Esophagus mucosa (tissue), 1 donor: ENCODE measurements at places on chromosomes 7 and 10. TPM values are rescaled to one million over a fixed set of nuclear protein-coding genes. Genes with fewer than 3 reads are reported as not detected.

DNA sequence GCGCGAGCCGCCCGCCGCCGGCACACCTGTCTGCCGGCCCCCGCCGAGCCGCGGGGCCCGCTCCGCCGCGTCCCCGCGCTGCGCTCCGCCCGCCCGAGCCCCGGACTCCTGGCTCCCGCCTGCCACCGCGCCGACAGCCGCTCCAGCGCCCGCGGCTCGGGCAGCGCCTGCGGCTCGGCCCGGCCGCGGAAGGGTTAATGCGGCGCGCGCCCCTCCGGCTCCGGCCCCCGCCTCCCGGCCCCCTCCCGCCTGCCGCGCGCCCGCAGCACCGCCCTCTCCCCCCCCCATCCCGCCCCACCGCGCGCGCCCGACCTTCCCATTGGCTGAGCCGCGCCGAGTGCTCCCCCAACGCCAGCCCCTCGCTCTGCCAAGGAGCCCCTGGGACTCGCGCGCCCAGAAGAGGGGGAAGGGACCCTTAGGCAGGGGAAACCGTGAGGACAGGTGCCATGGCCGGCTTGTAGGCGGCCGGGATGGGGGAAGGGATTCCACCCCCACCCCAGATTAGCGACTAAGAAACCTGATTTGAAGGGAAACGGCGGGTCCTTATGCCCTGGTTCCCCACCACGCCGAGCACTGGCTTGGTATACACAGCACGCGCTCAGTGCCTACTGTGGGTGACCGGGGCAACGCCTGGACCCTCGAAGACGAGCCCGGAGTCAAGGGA is at the start of gene KCNH2:
TSS of gene KCNH2 (minus strand) at position 196 of the 664 bp plus-strand sequence. CDS start 408 bp downstream, outside the sequence.
- no peak for ATAC-seq

- ATAC-seq: no peak
Observed at GRCh38 chr7:84291756-84292155, 97.2 kb upstream of the SEMA3A start.

- ATAC-seq: no peak
Observed at GRCh38 chr7:28709748-28710147, 248.4 kb downstream of the TRIL start.

- ATAC-seq: no peak
Observed at GRCh38 chr7:80279760-80280159, 145.1 kb downstream of the GNAI1 start.

The CABCOCO1 gene
- total RNA-seq: not detected

The HABP2 gene
- total RNA-seq: 0.04 TPM

- ATAC-seq: no peak
Observed at GRCh38 chr7:36726806-36727503, 2.7 kb upstream of the AOAH start.

DNA sequence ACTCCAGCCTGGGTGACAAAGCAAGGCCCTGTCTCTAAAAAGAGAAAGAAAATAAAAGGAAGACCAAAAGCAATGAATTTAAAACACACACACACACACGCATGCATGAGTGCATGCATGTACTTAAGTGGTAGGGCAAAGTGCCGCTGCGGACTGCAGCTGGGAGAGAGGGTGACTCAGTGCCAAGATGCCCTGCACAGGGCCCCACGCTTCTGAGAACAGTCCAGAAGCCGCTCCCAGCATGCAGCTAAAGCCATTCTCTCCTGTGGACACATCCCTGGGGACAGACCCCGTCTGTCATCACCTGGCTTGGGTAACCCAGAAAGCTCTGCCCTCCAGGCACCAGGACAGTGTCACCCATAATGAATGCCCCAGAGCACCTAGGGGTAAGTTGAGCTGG is 61.0 kb upstream of the MYL10 start:
- ATAC-seq: no peak

- no peak for ATAC-seq
Observed at GRCh38 chr7:100200693-100201092, 19.1 kb upstream of the PVRIG start.

The C1QL3 gene
- total RNA-seq: not detected

GRCh38 chr10:71014021-71014805 is 125.8 kb upstream of the PCBD1 start:
- no peak for ATAC-seq

DNA sequence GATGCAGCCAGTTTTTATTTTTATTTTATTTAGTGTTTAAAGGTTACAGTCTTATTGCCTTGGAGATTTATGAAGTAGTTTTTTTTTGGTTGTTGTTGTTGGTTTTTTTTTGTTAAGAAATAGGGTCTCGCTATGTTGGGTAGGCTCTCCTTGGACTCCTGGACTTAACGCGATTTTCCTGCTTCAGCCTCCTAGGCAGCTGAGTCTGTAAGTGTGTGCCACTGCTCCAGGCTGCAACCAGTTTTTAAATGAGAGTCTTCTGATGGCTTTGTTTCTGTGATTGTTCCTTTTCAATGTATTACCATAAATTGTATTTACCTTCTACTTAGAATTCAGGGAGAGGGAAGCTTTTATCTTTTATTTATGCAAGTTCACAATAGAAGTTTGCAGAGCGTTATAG is 62.8 kb downstream of the BICC1 start:
- ATAC-seq: no peak

- no peak for ATAC-seq
Observed at GRCh38 chr10:36280890-36281499, 638.9 kb upstream of the FZD8 start.

DNA sequence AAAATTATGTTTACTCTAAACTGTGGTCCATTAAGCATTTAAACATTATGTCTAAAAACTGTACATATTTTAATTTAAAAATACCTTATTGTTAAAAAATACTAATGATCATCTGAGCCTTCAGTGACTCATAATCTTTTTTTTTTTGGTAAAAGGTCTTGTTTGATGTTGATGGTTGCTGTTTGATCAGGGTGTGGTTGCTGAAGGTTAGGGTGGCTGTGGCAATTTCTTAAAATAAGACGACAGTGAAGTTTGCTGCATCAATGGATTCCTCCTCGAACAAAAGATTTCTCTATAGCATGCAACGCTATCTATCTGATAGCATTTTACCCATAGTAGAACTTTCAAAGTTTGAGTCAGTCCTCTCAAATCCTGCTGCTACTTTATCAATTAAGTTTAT is 180.0 kb upstream of the AHR start:
- no peak for ATAC-seq

- no peak for ATAC-seq
Observed at GRCh38 chr10:114824391-114824790, 2.8 kb downstream of the FHIP2A start.

The MUC12 gene
- 0.16 TPM for total RNA-seq

The CCDC186 gene
- 19.7 TPM for total RNA-seq

- ATAC-seq: no peak
Observed at GRCh38 chr10:76679030-76679429, 958.6 kb downstream of the KCNMA1 start.

The GAD2 gene
- total RNA-seq: not detected

The UPK3B gene
- 9.6 TPM for total RNA-seq

GRCh38 chr7:101081432-101081831 is 3.8 kb upstream of the TRIM56 start:
- ATAC-seq: no peak

- peak; percentile 42 for ATAC-seq
Observed at GRCh38 chr10:73908853-73909539, 1.9 kb upstream of the PLAU start.

The TMEM130 gene
- not detected for total RNA-seq

The OR2A5 gene
- not detected for total RNA-seq
